ENCODE measurements at places on chromosomes 1 and 21. TPM values are rescaled to one million over a fixed set of nuclear protein-coding genes. Genes with fewer than 3 reads are reported as not detected.

The SLC1A7 gene
- polyA plus RNA-seq, result 0.21 TPM

The RBM11 gene
- polyA plus RNA-seq, result 0.13 TPM

The CD1E gene
- 0.09 TPM for polyA plus RNA-seq

The EXO5 gene
- 4.1 TPM for polyA plus RNA-seq

The TNNT2 gene
- polyA plus RNA-seq, result 0.25 TPM

The APOBEC4 gene
- polyA plus RNA-seq, result not detected

The ZNF648 gene
- polyA plus RNA-seq, result 0.26 TPM

The NPHS2 gene
- not detected for polyA plus RNA-seq

The PDC gene
- polyA plus RNA-seq, result not detected

The KCNAB2 gene
- polyA plus RNA-seq, result 1.8 TPM

The SLC37A1 gene
- 2.0 TPM for polyA plus RNA-seq

The OR2T33 gene
- polyA plus RNA-seq, result not detected

The ANGEL2 gene
- polyA plus RNA-seq, result 8.2 TPM

The IFI44L gene
- 2.4 TPM for polyA plus RNA-seq

The ZYG11A gene
- 0.38 TPM for polyA plus RNA-seq

The SLC44A5 gene
- polyA plus RNA-seq, result 0.13 TPM

The TAL1 gene
- polyA plus RNA-seq, result 1.2 TPM

The SLC9C2 gene
- polyA plus RNA-seq, result not detected

The CELA2B gene
- polyA plus RNA-seq, result not detected

The FHAD1 gene
- polyA plus RNA-seq, result not detected

GRCh38 chr1:201783572-201783971, 45.4 kb upstream of the IPO9 start:
- no peak for DNase-seq

- no peak for DNase-seq
These were observed 126.3 kb upstream of the F3 start for GRCh38 chr1:94667818-94668217.

DNA sequence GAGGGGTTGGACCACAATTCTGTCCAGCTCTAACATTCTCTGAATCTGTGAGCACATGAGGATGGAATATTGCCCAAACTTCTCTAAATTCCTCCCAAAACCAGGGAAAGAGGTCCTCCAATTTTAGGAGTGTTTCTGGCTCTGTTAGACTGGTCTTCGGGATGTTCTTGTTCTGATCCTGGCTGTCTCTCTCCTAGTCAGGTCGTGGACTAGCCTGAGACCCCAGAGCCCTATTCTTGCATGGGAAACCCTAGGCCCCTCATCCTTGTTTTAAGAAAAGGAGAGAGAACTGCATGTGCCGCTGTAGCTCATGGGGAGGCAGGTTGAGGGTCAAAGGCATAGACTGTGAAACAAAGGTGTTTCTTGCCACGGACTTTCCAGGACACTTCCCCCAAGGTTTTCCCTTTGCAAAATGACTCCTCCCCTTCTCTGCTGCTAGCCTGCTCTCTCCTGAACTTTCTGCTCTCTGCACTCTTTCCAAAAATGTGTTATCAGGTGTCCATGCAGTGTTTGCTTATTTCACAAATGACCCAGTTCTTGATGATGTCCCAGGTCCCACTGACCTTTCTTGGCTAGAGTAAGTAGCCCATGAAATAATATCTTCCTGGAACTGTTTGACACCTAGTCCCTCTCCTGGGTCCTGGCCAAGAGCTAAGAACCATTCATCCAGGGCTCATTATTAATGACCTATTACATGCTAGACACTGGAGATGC, 29.3 kb upstream of the RD3 start:
- DNase-seq, result no peak

GRCh38 chr1:47918257-47918867, 78.8 kb downstream of the TRABD2B start:
- DNase-seq, result peak; percentile 59

DNA sequence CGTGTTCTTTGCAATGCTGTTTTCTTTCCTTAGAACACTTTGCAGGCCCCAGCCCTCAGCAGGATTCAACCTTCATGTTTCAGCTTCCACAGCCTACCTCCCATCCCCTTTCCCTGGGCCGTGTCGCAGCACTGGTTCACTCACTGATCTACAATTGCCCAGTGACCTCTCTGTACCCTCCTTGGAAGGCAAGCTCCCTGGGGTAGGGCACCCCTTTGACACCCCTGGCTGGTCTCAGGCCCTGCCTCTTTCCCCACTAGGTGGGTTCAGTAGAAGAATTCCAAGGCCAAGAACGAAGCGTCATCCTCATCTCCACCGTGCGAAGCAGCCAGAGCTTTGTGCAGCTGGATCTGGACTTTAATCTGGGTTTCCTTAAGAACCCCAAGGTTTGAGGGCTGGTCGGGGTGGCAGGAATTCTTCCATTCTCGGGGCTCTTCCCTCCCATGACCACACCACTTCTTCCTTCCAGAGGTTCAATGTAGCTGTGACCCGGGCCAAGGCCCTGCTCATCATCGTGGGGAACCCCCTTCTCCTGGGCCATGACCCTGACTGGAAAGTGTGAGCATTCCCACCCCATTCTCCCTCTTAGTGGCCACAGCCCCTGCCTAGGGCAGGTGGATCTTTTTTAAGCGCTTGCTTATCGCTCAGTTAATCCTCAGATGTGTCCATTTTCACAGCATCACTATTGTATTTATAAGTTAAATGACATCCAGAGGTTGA, 7.3 kb downstream of the RHOC start:
- DNase-seq, result no peak

- no peak for DNase-seq
These were observed 106.8 kb upstream of the USP24 start for GRCh38 chr1:55321942-55322341.

GRCh38 chr1:24465638-24466037, 37.0 kb upstream of the RCAN3 start:
- DNase-seq, result no peak

GRCh38 chr1:114521396-114522263, 10.6 kb upstream of the TRIM33 start:
- no peak for DNase-seq

- no peak for DNase-seq
These were observed 123.6 kb upstream of the KCNJ15 start for GRCh38 chr21:38133240-38133639.

GRCh38 chr1:21847223-21848205, 35.4 kb downstream of the LDLRAD2 start:
- no peak for DNase-seq

DNA sequence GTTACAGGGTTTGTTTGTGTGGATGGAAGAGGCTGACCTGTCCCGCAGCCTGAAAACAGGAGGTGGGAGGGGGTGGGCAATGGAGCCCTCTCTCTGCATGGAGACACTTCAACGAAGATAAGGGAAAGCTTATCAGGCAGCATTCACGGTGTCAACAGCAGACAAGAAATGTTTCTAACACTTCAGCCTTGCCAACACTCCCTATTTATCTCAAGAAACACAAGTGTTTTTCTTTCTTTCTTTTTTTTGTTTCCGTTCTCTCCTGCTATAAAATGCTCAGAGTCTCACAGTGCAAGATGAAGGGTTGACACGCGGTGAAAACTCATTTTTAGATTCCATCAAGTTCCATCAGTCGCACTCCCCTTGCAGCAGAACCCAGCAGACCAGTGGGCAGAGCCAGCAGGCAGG, 594.4 kb downstream of the MATN1 start:
- DNase-seq, result no peak

GRCh38 chr21:42515708-42516502, 2.3 kb downstream of the SLC37A1 start:
- DNase-seq, result no peak

DNA sequence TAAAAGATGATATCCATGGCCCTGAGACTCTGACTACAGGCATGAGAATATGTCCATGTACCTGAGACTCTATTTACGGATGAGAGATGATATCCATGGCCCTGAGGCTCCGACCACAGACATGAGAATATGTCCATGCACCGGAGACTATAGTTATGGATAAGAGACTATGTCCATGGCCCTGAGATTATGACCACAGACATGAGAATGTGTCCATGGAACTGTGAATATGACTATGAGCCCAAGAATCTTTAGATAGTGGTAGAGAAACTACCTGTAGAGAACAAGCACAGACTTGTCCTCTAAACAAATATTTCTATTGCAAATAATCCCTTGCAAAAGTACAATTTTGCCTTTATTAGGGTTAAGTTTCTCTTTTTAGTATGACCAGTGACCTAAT, 263.2 kb downstream of the PCP4 start:
- DNase-seq, result no peak

GRCh38 chr1:114468710-114469468, 42.1 kb downstream of the TRIM33 start:
- DNase-seq, result no peak

DNA sequence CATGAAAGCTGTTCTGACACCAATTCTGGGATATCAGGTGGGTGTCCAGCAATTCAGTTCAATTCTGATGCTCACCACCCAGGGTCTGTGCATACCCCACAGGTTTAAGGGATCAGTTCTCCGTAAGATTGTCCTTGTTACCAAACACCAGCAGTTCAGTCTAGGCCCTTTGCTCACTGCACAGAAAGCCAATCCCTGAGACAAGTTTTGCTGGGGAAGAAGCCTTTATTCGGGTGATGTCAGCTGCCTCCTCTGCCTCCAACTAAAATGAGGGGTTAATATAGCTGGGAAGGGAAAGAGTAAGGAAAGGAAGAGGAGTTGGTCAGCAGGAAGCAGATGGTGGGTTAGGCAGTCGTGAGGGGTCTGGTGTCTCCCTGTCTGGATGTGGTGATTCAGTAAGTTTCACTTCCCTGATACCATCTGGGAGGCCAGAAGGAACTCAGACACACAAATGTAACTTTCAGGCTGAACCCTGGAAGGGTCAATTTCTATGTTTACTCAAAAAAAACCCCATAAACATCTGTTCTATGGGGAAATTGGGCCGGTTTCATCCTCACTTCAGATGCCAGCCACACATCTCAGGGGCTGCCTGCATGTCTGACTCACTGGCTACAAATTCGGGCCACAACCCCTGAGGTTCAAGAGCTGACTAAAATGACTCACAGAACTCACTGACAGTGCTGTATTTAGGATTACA, 83.3 kb upstream of the PGBD5 start:
- no peak for DNase-seq

GRCh38 chr1:39668111-39668510, 3.8 kb downstream of the NT5C1A start:
- DNase-seq, result no peak

DNA sequence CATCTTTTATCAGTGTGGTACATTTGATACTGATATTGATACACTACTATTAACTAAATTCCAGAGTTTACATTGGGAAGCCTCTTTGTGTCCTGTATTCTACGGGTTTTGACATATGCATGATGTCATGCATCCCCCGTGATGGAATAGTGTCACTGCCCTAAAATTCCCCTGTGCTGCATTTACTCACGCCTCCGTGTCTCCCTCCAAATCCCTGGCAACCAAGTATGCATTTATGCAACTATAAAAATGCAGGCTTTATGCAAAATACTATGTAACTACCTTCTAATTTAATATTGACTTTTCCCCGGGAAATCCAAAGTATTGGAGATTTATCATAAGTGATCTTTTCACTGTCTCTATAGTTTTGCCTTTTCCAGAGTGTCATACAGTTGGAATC, 453.7 kb upstream of the RUNX1 start:
- no peak for DNase-seq

DNA sequence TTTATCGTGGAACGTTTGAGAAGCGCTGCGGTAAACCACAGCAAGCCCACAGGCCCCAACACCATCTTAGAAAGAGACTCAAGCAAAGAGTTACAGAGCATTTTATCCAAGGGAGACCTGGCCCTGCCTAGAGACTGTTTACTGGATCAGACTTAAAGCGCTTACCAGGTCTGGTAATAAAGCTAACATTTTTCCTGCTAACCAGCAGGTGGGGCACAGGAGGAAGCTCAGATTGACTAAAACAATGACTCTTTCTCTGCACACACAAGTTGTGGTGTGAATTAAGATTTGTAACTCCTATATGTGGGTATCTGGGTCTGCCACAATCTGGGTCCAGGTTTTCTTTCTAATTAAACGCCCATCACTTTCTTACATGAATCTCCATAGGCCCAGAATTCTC, 136.5 kb upstream of the ETS2 start:
- no peak for DNase-seq

- no peak for DNase-seq
These were observed 123.3 kb downstream of the PCNX2 start for GRCh38 chr1:233172201-233172600.

DNA sequence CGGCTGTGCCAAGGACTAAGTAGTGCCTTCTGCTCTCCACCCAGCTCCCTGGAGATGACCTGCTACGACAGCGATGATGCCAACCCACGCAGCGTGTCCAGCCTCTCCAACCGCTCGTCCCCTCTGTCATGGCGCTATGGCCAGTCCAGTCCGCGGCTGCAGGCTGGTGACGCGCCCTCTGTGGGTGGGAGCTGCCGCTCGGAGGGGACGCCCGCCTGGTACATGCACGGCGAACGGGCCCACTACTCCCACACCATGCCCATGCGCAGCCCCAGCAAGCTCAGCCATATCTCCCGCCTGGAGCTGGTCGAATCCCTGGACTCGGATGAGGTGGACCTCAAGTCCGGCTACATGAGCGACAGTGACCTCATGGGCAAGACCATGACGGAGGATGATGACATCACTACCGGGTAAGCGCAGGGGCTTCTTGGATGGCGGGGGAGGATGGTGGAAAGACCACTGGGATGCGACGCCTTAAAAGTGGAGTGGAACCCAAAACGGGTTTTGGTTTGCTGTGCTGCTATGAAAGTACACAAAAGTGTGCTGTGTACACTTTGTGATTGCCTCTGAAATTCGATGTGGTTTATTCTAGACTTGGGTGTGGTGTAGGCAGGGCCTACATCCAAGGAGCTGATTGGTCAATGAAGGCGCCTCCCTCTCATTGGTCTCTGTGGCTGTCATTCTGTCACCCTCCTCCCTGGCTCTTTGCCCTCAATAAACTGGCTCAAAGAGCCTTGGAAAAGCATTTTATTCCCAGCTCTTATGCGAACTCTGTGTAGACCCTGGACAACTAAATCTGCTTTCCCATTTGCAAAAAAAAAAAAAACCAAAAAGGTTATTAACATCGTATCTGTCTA, 110.4 kb upstream of the IPO9 start:
- no peak for DNase-seq

GRCh38 chr1:61428146-61428545, 296.8 kb downstream of the TM2D1 start:
- DNase-seq, result no peak

GRCh38 chr21:39062196-39062595, 121.1 kb downstream of the PSMG1 start:
- DNase-seq, result no peak

DNA sequence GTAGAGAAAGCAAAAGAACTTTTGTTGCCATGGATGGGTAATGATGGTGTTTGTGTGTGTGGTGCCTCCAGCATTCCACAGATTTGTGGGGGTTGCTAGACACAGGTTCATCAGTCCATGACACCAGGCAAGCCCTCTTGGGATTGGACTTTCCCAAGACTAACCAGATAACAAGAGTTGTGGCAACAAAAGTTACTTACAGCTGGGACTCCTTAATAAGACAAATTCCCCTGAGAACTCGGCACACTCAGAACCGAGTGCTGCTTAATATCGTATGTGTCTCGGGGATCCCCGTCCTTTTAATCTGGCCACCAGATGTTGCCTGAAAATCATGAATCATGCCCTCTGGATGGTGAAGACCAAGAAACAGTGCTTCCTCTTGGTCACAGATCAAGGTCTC, 193.3 kb downstream of the AJAP1 start:
- no peak for DNase-seq

All from liver (tissue), 10 donors.